ENCODE measurements at places on chromosomes 7 and 10. TPM values are rescaled to one million over a fixed set of nuclear protein-coding genes. Genes with fewer than 3 reads are reported as not detected.

DNA sequence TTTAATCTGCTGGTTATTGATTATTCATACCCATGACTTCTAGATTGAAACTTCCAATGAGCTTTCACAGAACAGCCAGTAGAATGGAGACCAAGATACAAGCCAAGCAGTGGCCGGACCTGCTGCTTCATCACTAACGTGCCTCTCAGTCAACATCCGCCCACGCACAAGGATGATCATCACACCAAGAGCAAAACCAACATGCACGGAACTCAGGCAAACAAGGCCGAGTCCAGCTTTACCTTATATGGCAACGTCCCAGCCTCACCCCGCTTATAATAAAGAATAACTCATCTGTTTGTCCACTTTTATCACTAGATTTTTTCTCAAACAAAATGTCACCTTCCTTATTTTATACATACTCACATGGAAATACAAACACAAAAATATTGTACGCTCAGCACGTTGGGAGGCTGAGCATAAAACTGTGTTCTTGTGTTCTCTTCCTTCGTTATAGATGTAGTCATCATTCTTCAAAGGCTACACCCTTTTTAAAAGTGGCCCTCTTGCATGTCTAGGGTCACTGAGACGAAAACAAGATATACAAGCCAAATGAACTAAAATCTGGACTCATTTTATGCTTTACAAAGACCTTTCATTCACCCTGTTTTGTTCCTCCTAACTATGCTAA lies 122.7 kb downstream of the SFMBT2 start:
- no peak for DNase-seq

MGAM2 gene
- 0.09 TPM for total RNA-seq

GRCh38 chr7:130337410-130337971 lies 7.1 kb upstream of the CPA5 start:
- DNase-seq = no peak

DNA sequence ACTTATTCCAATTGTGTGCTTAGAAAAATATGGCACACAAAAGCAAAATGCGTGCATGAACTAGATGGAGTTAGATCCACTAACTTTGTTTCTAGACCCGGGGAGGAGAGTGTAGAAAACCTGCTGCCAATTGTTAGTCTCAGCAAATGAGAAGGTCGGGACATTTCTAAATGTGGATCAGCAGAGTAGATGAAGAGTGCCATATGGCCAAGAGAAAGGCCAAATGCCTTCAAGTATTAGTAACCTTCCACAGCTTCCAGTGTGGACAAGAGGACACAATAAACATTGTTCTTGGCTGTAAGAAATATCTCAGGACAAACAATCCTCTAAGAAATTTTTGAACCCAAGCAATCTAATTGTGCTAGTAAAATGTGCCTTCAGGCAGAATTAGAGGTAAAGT lies 690.3 kb downstream of the REEP3 start:
- DNase-seq = no peak

- no peak for DNase-seq
Observed at GRCh38 chr10:95791425-95791979, 35.5 kb downstream of the ENTPD1 start.

SVIL gene
- 14.2 TPM for total RNA-seq

ST8SIA6 gene
- not detected for total RNA-seq

MAGI2 gene
- 0.44 TPM for total RNA-seq

DNA sequence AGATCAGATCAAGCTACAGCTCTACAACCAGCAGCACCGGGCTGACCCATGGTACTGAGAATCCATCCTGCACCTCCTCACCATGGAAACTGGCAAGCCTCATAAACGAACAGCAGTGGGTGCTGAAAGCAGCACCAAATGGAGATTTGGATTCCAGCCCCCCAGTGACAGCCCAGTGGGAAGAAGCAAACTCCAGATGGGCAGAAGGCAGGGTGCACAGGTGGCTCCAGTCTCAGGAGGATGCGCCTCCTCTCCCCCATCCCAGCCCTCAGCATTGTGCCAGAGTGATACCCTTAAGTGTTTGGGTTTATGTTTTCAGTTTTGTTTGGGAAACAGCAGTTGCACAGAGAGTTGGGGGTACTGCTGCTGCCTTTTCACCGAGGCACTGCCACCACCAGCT lies 20.6 kb upstream of the SMO start:
- DNase-seq = no peak

DNA sequence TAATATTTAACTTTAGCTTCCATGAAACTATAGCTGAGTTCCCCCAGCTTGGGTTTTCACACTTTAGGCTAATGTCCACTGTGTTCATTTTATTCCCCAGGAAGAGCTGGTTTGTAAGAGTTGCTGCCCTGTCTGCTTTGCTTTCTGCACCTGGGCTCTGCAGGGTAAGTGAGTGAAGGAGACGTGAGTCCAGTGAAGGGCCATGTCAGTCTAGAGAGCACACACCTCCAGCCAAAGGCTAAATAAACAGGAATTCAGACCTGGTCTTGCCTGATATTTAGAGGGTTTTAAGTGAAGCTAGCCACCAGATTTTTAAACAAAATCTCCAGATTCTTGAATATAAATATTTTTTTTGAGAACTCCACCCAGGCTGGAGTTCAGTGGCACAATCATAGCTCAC lies 24.5 kb upstream of the FZD1 start:
- no peak for DNase-seq
